ENCODE measurements at places on chromosomes 3 and 15.

- DNase-seq: no peak
These were observed 7.4 kb downstream of the SQOR start for GRCh38 chr15:45641999-45642932.

DNA sequence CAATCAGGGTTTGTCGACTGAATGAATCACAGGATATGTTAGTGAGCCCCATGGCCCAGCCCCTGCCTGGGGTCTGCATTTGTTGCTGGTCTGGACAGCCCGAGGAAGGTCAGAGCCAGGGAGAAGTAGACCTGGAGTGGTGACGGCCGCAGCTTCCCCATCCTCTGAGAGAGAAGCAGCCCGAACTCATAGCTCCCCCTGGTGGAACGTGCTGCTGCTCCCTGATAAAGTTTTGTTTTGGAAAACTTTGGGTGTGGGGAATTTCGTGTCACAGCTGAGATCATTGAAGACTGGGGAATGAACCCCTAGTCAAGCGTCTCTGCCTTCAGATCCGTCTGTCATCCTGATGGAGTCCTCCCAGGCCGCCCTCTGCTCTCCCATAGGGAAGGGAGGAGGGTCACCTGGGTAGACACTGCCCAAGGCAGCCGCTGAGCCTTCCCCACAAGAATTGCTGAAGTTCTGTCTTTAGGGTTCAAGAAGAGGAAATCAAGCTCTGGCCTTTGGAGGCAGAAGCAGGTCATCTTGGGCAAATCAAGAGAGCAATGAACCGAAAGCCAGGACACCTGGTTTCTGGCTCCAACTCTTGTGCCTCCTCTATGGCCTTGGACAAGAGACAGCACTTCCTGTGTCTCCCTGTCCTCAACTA lies 60.5 kb downstream of the GLDN start:
- peak; percentile 70 for DNase-seq

- no peak for DNase-seq
These were observed 114.9 kb downstream of the PLD1 start for GRCh38 chr3:171695426-171695825.

DNA sequence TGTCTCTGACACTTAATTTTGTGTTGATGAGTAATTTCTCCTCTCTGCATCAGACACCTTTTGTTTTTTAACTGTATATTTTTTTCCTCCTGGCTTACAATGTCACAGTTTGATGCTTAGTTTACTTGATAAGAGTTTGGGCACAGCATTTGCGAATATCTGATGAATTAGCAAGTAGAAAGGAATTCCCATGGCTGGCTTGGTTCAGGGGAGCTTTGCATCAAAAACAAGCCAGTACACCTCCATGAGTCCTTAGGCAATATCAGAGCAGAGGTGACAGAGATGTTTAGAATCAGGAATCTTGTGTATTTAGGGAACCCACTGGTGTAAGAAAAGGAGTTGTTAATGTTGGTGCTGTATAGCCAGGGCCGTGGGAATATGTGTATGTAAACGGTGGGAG lies 9.3 kb downstream of the ARHGEF26 start:
- DNase-seq: no peak

GRCh38 chr3:112539825-112540650 lies 21.7 kb downstream of the ATG3 start:
- DNase-seq: no peak

GRCh38 chr3:73072634-73073033 lies 11.2 kb downstream of the EBLN2 start:
- no peak for DNase-seq

- DNase-seq: peak; percentile 44
These were observed 300.2 kb upstream of the SLCO3A1 start for GRCh38 chr15:91553196-91553854.
